ENCODE measurements at places on chromosomes 16 and 17. TPM values are rescaled to one million over a fixed set of nuclear protein-coding genes. Genes with fewer than 3 reads are reported as not detected.

- DNase-seq, result no peak
These were observed 122.6 kb upstream of the MED13 start for GRCh38 chr17:62187681-62188080.

DNA sequence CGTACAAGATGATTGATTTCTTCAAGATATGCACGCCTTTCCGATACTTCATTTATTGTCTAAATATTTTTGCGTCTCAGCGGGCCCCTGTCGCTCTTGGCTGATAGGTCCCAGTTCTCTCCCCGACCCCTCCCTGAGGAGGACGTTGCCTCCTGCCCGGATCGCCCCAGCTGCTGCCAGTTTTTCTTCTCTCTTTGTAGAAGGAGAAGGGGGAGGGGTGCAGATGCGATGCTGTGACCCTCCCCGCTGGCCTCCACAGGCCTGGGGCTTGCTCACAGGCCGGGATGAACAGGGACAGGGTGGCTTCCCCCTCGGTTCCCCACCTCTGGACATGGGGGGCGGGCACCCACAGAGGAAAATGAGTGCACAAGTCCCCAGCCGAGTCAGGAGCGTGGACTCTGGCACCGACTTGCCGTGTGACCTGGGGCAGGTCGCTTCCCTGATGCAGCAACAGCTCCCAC lies 53.6 kb upstream of the ZC3H18 start:
- no peak for DNase-seq

UTS2R gene
- polyA plus RNA-seq, result not detected

- DNase-seq, result no peak
These were observed 2.9 kb downstream of the CLUH start for GRCh38 chr17:2708585-2709182.

DNA sequence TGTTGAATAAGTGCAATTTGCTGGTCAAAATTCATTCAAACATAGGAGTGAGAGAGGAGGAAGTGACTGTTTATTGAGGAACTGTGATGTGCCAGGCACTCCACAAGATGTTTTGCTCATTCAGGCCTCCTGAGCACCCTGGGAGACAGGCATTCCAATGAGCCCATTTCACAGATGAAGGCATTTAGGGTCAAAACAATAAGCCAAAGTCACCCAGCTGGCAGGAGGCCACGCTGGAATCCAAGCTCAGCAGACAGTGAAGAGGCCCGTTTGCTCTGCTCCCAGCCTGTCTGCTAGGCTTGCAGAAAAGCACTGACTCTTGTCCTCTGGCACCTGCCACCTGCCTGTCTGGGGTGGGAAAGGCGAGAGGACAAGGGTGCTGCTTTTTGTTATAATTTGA lies 10.1 kb upstream of the SLC25A39 start:
- DNase-seq, result no peak

EPOP gene
- polyA plus RNA-seq, result 12.3 TPM

ASGR2 gene
- 0.06 TPM for polyA plus RNA-seq

IRF8 gene
- polyA plus RNA-seq, result 0.40 TPM

GRB2 gene
- 89.0 TPM for polyA plus RNA-seq

DNA sequence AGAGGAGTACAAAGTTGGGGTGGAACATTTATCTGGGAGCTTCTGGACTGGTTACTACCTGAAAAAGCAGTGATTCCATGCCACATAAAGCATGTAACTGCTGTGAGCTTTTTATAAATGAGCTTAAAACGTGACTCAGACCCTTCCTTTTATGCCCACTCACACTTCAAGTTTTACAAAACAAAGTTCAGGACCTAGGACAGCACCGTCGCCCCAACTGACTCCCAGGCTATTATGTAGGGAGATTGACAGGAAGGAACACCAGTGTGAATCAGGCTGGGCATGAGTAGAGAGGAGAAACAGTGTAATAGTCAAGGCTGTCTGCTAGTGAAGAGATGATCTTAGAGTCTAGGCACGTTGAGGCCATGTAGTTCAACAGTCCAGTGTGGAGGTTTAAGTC lies 91.6 kb upstream of the DNAH9 start:
- DNase-seq, result no peak

DNA sequence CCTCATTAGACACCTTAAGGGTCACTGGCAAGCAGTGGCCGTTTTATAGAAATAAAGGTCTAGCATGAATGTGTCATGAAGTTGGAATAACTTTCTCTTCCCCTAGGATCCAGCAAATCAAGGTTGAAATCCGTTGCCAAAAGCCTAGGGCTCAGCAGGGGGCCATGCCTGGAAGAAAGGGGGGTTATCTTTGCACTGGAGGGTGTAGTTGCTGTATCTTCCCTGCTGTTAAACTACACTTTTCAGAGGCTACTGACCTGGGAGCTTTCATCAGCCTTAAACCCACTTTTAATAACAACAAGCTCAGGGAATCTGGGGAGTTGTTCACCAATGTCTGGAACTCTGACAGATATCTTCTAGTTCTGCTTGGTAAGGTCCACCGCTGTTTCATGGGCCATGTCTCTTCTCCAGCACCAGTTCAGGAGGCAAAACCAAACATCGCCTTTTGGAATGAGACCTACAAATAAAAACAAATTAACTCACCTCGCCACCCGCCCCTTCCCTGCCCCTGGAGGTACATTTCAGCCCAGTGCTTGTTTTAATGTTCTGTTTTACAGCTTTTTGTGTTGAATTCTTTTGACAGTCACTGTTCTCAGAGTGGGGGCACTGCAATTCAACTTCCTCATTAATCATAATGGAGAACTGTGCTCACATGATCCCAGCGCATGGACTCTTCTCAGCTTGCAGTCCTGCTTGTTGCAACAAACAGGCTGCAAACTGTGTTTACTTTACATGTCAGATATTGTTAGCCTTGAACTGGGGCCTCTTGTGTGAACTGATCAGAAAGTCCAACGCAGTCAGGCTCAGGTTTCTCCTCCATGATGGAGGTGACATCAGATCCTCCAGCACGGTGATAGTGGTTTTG lies 508.7 kb downstream of the KCNJ2 start:
- no peak for DNase-seq

TMEM100 gene
- polyA plus RNA-seq, result not detected

GRCh38 chr17:36742267-36743000 lies 141.1 kb downstream of the MRM1 start:
- no peak for DNase-seq

MMP2 gene
- polyA plus RNA-seq, result 11.5 TPM

CDRT15L2 gene
- not detected for polyA plus RNA-seq

FBXO39 gene
- not detected for polyA plus RNA-seq

CTRB1 gene
- not detected for polyA plus RNA-seq
